K562 (cell line): ENCODE measurements at places on chromosomes 2 and 18. TPM values are rescaled to one million over a fixed set of nuclear protein-coding genes. Genes with fewer than 3 reads are reported as not detected.

Gene C2orf72
- 0.11 and 0.22 TPM in 2 replicates for total RNA-seq

DNA sequence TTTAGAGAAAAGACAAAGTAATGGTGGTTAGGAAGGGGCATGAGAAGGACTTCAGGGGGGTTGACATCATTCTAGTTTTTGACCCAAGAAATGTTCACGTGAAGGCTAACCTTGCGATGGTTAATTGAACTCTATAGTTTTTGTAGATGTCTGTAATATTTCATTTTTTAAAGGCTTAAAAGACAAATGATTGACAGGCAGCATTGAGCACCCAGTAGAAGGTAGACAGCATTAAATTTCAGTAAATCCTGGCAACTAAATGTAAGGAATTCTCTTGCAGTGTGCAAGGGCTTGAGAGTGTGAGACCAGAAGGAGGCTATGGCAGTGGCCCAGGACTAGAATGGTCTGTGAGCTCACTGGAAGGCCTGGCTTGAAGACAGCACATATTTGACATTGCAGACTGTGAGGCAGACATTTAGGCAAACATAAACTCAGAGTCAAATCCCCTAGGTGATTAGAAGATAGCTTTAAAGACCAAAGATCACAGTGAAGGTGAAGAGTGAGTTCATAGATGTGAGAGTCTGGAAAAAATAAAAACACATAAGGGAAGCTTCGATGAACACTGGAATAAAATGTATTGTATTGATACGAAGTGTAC, 100.1 kb upstream of the MAP4K4 start:
- no peak for DNase-seq

- no peak for DNase-seq
Measured at GRCh38 chr18:45237343-45238098, 377.8 kb upstream of the SLC14A2 start.

- DNase-seq, result peak; percentile 67
Measured at GRCh38 chr18:44838971-44839666, 158.4 kb downstream of the SETBP1 start.

DNA sequence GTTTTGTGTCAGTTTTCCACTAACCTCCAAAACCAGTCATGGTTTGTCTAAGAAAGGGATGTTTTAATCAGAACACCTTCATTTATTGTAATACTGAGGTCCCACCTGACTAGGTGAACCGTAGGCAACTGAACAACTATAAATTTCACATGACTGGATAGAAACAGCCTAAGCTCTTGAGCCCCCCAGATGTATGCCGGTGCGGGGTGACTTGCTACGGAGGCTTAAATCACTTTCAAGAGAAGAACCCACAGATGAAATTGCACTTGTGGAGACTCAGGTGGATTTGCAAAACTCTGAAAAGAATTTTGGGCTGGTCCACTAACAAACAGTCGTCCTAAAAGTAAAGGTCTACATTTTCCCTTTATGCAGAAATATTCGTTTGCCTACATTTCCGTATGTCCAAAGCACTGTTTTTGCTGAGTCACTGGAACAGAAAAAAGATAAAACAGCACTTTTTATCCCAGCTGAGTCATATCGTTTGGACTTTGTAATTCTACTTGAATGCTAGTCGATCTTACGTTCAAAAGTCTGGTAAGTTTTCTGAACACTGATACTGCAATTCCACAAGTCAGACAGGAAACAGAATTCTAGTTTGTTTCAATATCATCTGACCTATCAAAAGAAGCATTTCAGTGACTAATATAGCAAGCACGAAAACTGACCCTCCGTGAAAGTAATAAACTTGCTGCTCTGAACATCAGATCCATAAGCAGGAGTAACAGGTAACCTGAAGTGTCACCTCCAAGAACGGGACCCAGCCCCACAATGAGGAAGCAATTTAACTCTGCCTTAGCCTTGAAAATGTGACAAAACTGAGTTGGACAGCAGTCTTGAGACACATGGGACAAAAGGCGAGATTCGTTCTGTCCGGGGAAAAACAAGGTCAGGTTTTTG, 18.1 kb downstream of the ZNF516 start:
- DNase-seq, result no peak

DNA sequence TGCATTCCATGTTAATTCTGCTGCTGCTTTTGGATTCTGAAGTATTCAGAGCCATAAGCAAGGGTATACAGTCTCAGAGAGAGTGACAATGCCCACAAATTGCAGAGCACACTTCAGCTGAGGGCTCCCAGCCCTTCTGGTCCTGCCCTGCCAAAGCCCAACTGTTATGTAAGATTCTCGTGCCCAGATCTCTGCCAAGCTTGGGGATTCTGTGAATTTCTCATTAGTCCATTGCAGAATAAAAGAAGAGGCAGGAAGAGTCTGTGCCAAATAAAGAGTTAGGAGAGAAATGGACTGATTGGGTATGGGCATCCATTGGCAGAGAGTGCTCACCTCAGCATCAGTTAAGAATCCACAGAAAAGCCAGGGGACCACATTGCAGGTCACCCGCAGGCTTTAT, 112.0 kb upstream of the PNPT1 start:
- DNase-seq, result no peak

DNA sequence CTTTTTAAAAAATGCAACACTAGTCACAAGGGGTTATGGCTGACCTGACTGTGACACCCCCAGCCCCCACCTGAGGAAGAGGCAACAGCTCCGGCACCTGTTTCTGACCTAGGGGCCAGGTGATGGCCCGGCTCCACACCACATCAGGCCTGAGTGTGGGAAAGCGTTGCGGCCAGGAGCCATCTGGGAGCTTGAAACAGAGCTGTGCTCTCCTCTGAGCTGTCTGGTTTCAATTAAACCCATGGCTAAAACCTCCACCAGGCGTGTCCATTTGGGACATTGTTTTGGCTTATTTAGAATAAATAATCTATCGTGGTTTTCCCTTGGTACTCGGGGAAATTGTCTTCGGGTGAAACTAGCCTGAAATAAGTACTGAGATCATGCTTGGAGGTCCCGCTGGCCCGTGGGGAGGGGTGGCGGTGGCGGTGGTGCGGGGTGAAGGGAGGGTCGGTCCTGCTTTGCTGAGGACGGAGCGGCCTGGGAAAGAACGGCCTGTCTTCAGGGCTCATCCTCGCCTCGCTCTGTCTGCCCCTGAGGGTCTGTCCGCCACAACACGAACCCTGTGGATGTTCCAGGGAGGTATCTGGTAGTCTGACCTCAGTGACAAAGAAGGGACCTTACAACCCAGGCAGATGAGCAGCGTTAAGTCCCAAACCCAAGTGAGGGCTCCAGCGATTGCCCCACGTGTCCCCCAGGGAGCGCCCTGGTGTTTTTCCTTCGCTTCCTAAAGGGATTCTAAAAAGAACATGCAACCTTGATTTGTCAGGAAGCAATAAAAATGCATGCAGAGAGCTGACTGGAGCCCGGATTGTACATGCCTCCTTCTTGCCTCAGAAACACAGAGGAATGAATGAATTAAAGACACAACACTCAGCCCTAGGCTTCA, 58.7 kb downstream of the IL1RL2 start:
- DNase-seq, result peak; percentile 29

Gene SNTG2
- total RNA-seq, result not detected in 2 replicates

DNA sequence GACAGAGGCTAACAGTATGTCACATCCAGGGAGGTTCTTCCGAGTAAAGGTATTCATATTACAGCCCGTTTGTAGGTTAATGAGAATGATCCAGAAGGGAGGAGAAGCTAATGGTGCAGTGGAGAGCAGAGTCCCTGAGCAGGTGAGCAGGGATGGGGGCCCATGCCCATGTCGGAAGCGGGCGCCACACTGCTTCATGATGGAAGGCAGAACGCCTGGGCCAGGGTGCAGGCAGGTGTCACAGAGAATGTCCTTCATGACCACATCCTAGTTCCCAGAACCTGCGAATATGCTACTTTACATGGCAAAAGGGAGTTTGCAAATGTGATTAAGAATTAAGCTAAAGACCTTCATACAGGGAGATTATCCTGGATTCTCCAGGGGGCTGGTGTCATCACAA, 4.0 kb downstream of the HES6 start:
- no peak for DNase-seq

DNA sequence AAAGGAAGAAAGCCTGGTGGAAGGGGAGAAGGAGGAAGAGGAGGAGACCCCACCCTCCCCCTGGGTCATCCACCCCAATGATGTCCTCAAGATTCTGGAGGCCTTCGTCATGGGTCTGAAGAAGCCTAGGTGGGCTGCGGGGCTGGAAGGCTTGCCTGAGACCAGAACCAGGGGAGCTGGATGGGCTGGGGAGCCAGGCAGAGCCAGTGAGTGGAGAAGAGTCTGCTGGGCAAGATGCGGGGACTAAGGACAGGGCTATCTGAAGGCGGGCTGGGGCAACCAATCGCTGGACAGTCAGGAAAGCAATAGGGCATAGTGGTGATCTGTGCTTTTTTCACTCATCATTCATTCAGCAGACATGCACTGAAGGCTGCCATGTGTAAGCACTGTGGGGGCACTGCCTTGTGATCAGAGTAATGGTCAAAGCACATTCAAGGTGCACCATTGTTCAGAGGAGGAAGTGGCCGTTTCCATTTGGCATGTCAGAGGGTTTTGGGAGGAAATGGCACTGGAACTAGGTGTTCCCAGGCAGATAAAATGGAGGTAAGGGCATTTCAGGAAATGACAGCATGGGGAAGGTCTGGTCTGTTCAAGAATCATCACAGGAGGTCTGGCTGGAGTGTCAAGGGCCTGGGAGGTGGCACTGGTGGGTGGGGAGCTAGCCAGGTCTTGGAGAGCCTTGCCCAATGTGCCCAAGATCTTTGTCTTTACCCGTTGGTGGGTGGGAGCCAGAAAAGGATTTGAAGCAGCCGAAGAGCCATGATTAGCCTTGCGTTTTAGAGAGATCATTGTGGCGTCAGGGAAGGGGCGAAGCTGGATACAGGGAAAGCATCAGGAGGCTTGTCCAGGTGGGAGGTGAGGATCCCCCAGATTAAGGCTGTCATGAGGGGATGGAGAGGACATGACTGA, 24.2 kb downstream of the OTOF start:
- no peak for DNase-seq

GRCh38 chr18:51957001-51957400, 383.0 kb upstream of the DCC start:
- DNase-seq, result no peak

DNA sequence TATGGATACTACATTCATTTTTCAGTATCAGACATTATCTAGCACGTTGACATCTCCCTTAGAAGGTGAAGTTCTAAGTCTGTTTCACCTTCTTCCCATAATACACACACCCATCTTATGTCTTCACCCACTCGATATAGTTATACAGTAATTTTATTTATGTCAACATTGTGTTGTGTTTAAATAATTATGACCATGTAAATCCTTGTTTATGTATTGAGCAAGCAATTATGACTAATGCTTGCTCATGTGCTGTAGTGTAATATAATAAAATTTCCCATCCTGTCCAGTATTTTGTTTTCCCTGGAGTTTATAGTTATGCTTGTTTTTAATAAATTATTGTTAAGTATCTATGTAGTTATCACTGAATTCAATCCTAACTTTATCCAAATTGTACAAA, 163.2 kb downstream of the MTX2 start:
- no peak for DNase-seq

Gene TMBIM1
- 90.7 and 102 TPM in 2 replicates for total RNA-seq

- DNase-seq, result no peak
Measured at GRCh38 chr2:3142961-3143571, 234.6 kb downstream of the EIPR1 start.

DNA sequence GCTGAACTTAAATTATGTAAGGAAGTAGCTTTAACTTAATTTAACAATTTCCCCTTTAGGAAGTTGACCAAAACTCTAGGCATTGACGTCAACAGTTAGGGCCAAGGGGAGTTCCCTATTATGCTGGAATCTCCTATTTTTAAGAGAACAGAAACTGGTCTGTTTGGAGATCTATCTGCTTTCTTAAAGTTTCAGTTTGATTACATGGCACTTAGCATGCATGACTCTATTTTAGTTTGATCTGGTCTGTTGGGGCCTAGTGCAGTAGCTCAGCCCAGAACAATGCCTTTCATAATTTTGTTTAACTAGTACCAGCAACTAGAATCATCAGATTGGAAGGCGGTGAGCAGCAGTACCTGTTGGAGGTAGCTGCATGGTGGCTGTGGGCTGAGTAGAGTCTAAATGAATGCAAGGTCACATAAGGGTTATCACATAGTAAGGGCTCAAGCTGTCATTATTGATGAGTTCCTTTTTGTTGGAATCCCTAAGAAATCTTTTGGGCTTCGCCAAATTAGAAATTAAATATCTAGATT, 60.5 kb upstream of the ZNG1B start:
- no peak for DNase-seq

DNA sequence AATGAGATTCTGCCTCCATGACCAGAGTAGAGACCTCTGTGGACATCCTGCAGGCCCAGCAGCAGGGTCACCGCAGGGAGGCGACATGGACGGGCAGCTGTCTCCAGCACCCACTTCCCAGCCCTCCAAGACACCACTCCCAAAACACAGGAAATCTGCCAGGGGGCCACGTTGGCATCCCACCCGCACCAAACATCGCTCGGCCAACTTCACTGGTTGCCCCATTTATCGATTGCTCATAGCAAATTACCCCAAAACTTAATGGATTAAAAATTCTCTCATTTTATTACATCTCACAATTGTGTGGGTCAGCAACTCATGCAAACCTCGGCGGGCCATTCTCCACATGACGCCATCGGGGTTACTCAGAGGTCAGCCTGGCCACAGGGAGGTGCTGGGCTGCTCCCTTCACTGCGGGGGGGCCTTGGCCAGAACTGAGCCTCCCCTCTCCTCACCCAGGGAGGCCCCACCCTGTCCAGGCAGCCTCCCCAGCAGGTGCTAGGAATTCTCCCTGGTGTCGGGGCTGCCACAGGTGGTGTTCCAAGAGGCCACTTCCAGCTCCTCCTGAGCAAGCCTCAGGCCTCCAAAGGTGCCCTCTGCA, 420.7 kb upstream of the MYT1L start:
- no peak for DNase-seq

DNA sequence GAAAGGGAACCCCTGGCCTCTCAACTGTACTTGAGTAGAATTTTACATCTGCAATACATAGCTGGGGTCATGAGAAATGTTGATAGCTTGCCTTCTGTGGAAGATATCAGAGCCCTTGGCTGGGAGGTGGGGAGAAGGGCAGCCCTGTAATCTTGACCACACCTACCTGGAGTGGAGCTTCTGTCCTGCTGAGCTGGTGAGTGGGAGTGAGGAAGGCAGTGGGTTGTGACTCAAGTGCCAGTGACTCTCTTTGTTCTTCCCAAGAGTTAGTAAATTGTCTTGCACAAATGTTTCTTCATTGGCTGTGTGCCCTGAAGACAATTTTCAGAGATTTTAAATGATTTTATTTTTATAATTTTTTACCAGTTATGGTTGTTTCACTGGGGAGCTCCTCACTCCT, 277.3 kb downstream of the MBD5 start:
- DNase-seq, result no peak

Gene SLC14A1
- total RNA-seq, result 0.20 TPM in 2 replicates

DNA sequence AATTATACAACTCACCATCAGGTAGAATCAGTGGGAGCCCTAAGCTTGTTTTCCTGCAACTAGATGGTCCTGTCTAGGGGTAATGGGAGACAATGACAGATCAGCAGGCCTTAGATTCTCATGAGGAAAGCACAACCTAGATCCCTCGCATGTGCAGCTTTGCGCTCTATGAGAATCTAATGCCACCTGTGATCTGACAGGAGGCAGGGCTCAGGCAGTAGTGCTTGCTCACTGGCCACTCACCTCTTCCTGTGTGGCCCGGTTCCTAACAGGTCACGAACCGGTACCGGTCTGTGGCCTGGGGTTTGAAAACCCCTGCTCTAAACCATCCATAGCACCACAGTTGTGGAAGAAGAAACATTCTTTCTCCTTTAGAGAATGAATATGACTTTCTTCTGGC, 242.8 kb upstream of the CXCR4 start:
- DNase-seq, result no peak
